ENCODE measurements at places on chromosomes 4 and X.

DNA sequence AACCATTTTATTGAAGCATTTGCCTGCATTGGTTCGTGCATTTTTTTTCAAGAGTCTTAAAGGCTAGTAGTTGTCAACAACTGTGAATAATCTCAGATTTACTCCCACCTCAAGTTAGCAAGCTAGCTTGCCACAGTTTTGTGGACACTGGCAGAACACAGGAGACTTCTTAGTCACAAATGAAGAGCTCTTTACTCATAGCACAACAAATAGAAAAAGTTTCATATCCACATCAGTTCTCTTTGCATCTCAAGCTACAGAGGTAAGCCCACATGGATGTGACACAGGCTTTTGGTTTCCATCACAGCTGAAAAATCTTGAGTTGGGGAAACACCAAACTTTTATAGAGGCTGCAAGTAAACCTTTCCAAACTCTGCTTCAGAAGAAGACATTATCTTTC lies 2315.7 kb upstream of the TENM3 start:
- DNase-seq: no peak

DNA sequence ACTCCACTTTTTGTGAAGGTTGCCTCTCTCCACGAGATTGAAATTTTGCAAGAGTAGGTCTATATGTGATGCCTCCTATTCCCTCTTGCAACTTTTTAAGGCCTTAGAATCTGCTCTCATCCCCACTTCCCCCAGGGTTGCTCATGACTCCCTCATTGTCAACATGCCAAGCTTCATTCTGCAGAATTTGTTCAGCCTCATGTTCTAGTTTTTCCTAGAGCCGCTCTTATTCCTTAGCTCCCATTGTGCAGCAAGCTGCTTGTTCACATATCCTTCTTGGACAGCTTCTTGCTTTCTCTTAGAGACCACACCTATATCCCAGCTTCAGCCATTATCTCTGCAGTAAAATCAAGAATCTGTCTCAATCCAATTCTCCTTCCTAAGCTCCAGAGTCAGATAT lies 82.4 kb downstream of the CNGA2 start:
- DNase-seq: no peak

GRCh38 chrX:109818976-109819375 lies 85.9 kb upstream of the ACSL4 start:
- DNase-seq: no peak

DNA sequence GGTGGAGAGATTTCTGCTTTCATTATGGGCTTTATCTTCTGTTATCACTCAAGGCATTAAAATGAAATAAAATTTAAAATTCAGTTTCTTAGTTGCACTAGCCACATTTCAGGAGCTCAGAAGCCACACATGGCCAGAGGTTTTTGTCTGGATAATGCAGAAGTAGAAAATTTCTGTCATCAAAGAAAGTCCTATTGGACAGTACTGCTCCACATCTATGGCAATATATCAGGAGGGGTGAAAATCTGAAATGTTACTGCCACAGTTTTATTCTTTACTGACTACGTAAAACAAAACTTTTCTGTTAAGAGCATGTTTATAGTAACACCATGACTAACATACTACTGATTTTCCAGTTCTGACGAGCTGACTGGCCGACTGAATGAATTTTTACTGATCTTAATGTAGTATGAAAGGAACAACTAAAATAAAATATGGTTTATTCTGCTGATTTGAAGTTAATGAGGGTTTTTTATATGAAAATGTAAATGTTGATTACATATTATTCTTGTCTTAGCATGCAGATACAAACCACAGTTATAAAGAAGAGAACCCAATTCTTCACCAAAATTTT lies 264.0 kb upstream of the HAND2 start:
- no peak for DNase-seq

GRCh38 chrX:21929209-21929608 lies 11.3 kb upstream of the SMS start:
- no peak for DNase-seq

GRCh38 chr4:87718217-87718835 lies 68.2 kb downstream of the DMP1 start:
- no peak for DNase-seq

GRCh38 chr4:4704267-4704666 lies 155.2 kb upstream of the MSX1 start:
- DNase-seq: no peak

DNA sequence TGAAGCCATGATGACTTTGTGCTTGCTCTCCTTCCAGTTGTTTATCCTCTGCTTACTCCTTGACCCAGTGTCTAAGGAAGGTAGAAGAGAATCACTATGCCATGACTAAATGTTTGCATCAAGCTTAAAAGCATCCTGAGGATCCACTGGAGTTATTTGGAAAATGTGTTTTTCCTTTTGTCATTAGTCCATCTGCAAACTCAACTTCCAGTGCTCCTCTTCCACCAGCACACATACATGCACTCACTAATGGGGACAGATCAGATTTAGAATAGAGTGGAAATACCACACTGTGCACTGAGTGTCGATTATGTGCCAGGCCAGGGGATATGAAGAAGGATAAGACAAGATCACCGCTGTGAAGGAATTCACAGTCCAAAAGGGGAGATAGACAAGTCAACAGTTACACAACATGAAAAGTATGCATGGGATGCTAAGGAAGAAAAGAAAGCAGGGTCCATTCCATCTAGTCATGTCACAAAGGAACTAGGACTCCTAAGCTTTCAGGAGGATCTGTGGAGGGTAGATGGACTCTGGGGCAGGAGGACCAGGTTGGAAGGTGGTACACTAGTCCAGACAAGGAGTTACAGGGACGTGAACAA lies 1.9 kb downstream of the OCIAD2 start:
- DNase-seq: no peak

GRCh38 chr4:138979742-138980141 lies 35.8 kb upstream of the NOCT start:
- DNase-seq: no peak

DNA sequence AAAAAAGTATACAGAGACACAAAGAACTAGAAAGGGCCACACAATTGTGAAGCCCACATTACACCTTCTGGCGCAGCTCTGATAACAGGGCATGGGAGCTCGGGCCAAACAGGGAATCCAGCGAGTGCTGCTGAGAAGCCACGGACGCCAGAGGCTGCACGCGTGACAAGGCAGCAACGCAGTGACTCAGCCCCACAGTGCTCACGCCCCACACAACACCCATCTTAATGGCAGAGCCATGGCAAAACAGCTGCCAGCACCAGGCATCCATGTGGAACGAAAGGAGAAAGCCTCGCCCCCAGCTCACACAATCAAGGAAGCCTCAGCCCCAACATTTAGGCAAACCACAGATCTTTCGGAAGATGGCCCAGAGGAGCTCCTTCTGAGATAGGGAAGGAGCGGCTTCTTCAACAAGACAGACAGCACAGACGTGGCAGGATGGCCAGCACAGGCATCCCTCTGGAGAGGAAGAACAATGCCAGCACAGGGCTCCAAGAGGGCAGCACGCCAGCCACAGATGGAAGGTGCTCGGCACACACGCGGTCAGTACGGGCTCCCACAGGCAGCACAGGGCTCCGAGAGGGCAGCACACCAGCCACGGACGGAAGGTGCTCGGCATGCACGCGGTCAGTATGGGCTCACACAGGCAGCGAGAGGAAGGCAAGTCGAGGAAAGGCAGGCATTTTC lies 33.1 kb downstream of the GAK start:
- no peak for DNase-seq

GRCh38 chrX:41332005-41332404 lies 2.0 kb upstream of the DDX3X start:
- DNase-seq: no peak

DNA sequence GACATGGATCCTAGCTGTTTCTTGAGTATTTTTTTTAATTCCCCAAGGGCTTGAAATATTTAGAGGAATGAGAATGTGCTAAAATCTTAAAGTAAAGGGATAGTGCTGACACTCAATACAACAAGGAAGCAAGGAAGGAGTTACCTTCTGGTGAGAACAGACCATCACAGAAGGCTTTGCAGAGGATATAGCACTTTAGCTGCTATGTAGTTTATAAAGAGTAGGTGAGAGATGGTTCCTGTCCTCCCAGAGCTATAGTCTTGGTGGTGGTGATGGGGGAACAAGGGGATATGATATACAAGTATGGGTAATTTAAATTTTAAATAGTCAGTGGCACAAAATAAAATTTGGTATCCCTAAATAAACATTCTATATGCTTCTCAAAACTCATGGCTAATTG lies 47.6 kb downstream of the MTHFD2L start:
- no peak for DNase-seq

- DNase-seq: no peak
Measured at GRCh38 chr4:24768006-24768405, 27.4 kb upstream of the SOD3 start.

Data from stimulated activated CD4-positive, alpha-beta T cell treated with anti-CD3 and anti-CD28 coated beads, Interleukin-15, amount 100 ng/mL, for 24 hours (primary cell).